ENCODE measurements at places on chromosomes 3 and 15.
A peak's percentile ranks its signal among the peaks of the same experiment; 100 is the strongest.

GRCh38 chr3:41118461-41119390 is 80.6 kb upstream of the CTNNB1 start:
- DNase-seq: no peak

DNA sequence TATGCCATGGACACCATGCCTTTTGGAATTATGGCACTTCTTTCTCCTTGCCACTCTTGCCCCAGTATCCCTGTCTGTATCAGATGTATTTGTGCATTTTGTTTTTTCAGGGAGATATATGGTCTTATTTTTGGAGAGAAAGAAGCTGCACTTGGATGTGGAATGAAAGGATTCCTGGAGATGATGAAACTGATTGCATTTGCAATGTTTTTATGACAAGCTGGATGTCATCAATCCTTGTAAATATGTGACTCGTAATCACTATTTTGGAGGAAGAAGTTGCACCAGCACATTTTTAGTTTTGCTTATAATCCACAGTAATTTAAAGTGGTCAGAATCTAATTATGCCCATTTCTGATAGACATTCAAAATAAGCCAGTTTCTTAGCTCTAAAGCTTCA is 165.0 kb downstream of the NR1D2 start:
- DNase-seq: no peak

DNA sequence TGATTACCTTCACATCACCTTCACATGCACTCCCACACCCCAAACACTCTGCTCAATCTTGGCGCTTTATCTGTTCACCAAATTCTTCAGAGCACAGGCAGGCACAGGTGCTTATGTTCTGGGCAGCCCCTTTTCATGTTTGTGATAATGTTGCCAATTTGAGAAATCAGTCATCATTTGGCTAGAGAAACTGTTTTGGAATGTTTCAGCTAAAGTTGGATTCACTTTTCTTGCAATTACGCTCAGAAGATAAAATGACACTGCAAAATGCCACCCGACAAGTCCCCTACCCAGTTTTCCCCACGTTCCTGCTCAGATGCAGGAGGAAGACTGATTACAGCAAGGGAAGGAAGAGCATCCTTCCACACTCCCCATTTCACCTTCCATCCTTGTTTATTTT is 192.9 kb upstream of the LRRN1 start:
- no peak for DNase-seq

DNA sequence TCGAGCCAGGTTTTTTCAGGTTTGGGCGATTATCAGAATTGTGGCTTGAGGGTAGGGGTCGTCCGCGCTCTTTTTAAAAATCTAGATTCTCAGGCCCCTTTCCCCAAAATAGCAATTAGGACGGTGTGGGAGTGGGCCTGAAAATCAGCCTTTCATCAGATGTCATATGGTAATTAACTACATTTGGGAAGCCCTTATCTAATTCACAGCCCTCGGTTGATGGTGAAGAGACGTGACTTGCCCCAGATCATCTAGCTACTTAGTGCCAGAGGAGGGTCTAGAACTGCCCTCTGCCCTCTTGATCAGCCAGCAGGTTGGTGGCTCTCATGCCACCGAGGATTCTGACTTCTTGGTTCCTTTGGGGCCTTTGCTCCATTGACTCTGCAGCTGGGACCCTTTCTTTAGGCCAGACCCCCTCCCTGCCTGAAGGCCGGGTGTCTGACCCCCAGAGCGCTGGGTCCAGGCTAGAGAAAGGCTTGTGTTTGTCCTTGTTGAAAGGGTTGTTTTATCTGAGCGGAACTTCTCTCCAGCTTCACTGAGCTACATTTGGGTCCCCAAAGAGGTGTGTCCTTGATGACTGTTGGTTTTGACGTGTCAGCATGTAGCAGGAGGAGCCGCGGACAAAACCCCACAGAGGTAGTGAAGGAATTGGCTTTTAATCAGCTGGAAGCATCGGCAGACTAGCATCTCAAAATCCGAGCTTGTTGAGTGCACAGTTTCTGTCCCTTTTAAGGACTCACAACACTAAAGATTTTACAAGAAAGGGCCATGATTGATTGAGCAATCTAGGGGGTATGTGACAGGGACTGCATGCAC is 857 bp downstream of the AEN start:
- DNase-seq: peak; percentile 29

DNA sequence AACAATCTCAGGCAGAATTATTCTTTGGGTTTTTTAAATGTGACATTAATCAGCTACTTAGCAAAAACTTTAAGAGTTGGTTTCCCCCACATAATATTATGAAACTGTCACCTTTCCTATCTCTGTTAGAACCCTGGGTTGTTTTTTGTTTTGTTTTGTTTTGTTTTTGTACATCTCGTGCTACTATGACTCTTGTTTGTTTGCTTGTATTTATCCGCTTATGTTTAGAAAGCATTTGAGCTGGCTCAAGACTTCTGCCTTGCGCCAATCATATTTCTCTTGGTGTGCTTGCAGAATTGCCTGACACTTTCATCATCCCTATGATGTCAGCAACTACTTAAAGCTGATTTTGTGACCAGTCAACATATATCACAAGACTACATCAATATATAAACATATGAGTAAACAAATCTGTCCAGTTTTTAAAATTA is 116.9 kb downstream of the DCLK3 start:
- DNase-seq: no peak

DNA sequence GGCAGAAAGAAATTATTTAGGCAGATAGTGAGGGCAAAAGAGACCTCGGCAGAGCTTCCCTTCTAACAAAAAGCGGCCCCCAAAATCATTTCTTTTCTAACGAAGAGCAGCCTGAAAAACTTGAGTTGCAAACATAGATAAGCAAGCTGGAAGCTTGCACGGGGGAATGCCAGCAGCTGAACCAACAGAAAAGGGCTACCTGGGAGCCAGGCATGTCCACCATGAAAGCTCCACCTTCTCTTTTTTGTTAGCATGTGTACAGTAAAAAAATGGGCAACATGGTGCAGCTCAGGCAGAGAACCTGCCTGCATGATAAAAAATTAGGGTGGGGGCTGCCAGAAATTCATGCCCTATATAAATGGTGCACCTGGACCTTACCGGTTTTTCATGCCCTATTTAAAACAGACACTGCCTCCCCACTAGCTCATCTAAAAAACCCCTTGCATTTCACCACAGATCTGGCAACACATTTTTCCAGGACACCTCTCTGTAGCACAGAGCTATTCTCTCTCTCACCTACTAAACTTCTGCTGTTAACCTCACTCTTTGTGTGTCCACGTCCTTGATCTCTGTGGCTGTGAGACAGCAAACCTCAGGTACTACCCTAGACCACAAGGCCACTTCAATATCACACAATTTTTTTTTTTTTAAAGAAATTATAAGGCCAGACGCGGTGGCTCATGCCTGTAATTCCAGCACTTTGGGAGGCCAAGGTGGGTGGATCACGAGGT is 18.7 kb downstream of the SLC33A1 start:
- no peak for DNase-seq

Data from HFFc6 (cell line).